ENCODE measurements at places on chromosomes 2 and 18.

DNA sequence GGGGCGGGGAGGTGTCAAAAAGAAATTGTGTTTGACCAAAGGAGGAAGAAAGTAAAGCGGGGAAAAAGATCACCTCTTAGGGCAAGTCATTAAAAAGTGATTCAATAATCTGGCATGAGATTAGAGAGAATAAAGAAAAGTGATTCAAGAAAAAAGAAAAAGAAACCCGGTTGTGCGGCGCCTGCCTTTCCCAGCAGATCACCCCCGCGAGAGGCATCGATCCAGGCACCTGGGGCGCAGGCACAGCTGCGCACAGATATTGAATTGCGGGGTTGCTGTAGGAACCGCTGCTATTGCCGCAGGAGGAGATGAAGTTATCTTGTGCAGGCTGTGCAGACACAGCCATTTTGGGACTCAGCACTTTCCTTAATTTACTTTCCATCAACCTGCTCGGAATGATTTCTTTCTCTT is 71.2 kb downstream of the PLB1 start:
- no peak for DNase-seq

GRCh38 chr18:11377766-11378540 is 228.6 kb upstream of the PIEZO2 start:
- no peak for DNase-seq

DNA sequence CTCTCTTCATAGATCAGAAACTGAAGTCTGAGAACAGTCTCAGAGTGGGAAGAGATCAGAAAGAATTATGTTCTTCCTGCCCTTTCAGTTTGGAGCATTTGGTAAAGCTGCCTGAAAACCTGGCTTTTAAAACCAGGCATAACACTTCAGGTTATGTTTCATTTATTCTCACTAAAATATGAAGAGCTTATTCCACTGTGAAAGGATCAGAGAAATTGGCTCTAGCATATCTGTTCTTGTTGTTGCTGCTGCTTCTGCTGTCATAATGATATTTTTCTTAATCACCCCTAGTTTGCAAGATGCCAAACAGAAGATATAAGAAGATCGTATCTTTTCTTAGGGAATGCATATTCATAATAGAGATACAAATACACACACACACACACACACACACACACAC is 476.9 kb downstream of the XIRP2 start:
- DNase-seq: no peak

DNA sequence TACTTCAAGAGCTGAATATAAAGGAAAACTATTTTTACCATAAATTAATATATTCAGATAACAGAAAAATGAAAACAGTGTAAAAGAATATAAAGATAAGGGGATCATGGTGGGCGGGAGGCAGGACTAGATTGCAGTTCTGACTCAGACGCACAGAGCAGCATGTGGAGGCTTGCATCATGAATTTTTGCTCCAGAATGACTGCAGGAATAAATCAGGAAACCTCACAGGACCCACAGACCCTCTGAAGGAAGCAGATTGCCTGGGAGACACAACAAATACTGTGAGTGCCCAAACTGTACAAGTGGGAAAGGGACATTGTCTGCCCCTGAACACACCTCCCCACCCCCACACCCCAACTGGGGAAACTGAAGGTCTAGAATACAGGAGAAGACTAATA is 19.2 kb upstream of the SIGLEC15 start:
- no peak for DNase-seq

DNA sequence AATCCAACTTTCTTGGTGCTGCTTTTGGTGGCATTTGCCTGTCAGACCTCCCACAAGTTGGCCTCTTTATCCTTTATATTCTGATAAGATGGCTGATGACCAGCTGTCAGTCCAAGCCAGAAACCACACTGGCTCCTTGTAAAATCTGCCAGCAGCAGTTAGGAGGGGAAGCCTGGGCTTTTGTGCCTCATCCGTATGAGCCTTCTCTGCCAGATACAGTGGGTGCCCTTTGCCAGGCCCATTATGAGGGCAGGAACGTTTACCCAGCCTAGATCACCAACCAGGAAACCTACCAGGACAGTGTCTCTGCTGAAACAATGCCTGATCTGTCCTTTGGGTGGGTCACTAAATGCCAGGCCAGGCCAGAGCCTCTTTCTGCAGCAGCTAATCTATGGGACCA is 202.9 kb upstream of the SP5 start:
- no peak for DNase-seq

GRCh38 chr2:128894896-128895295 is 576.2 kb upstream of the HS6ST1 start:
- DNase-seq: no peak

DNA sequence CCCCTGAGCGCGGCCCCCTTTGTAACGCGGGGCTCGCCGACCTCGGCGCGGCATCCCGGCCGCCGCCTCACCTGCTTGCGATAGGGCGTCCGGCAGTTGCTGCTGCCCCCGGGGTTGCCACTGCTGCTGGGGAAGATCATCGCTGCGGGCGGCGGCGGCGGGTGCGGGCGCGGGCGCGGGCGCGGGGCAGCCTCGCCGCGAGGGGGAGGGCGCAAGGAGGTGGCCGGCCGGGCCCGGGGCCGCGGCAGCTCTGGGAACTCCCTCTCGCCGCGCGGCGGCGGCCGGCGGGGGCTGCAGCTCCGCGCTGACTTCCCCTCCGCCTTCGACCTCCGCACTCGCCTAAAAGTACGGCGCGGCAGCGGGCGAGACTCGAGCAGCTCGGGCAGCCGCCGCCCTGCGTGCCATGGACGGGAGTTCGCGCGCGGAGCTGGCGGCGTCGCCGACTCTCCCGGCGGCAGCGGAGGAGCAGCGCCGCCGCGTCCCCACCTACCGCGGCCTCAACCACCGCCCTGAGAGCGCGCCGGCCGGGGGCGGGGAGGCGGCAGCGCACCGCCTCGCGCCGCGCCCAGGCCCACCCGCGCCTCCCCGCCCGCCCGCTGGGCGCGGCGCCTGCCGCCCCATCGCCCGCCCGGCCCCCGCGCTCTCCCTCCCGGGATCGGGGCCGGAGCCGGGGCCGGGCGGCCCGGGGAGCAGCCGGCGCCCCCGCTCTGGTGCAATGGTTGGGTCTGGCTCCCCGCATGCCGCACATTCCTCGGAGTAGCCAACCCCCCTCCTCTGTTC is 86.0 kb downstream of the RBMS1 start:
- no peak for DNase-seq

GRCh38 chr2:172655091-172655837 is 80.4 kb upstream of the RAPGEF4 start:
- DNase-seq: no peak

GRCh38 chr2:121047383-121047782 is 237.6 kb downstream of the TFCP2L1 start:
- DNase-seq: no peak

GRCh38 chr2:161245671-161246070 is 62.6 kb upstream of the PSMD14 start:
- DNase-seq: no peak

- no peak for DNase-seq
Observed at GRCh38 chr2:54652540-54652939, 70.9 kb upstream of the EML6 start.

DNA sequence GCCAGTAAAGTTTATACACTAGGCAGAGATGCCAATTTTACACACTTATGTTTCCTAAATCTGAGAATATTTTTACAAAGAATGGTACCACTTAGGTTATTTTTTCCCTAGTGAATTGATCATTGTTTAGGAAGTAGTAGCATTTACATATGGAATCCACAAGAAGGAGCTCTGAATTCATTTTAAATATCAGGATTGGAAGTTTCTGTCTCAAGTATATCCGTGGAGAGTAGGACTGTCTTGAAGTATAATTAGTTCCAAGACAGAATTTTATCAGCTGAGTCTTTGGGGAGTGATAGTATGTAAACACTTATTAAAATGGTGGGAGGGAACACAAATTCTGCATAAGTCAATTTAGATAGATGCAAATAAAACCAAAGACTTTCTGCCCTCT is 82.3 kb upstream of the FAM98A start:
- no peak for DNase-seq

DNA sequence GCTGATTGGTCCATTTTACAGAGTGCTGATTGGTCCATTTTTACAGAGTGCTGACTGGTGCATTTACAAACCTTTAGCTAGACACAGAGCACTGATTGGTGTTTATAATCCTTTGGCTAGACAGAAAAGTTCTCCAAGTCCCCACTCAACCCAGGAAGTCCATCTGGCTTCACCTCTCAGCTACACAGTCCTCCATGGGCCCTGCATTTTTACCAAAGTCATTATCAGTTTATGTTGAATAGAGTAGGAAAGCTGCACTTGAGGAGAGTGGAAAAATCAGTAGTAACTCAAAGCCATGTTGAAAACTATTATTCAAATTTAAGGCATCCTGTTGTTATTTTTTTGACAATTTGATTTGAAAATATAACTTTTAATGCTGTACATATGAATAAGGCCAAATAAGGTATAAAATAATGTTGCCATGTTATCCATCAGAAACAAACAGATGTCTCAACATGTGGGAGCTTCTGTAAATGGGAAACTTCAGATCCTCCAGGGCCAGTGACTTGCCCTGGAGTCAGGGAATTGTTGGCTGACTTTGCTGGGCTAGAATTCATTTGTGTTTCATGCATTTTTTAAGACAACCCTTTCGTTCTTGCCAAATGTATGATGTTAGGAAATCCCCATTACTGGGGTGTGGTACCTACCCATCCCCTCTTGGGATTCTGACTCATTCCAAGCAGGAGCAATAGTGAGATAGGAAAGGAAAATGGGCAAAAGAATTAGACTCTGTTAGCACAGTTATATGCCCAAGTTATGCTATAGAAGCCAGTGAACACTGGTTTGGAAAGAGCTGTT is 37.8 kb upstream of the CCDC195 start:
- DNase-seq: no peak

DNA sequence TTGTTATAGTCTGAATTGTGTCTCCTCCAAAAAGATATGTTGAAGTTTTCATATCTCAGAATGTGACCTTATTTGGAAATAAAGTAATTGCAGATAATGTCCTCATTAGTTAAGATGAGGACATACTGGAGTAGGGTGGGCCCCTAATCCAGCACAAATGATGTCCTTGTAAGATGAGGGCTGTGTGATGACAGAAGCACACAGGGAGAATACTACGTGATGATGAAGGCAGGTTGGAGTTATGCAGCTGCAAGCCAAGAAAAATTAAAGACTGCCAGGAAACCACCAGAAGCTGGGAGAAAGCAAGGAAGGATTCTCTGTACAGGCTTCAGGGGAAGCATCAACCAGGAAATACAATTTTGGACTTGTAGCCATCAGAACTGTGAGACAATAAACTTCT is 58.3 kb upstream of the PNPT1 start:
- DNase-seq: no peak

- DNase-seq: no peak
Observed at GRCh38 chr18:28019425-28020108, 157.4 kb downstream of the CDH2 start.

DNA sequence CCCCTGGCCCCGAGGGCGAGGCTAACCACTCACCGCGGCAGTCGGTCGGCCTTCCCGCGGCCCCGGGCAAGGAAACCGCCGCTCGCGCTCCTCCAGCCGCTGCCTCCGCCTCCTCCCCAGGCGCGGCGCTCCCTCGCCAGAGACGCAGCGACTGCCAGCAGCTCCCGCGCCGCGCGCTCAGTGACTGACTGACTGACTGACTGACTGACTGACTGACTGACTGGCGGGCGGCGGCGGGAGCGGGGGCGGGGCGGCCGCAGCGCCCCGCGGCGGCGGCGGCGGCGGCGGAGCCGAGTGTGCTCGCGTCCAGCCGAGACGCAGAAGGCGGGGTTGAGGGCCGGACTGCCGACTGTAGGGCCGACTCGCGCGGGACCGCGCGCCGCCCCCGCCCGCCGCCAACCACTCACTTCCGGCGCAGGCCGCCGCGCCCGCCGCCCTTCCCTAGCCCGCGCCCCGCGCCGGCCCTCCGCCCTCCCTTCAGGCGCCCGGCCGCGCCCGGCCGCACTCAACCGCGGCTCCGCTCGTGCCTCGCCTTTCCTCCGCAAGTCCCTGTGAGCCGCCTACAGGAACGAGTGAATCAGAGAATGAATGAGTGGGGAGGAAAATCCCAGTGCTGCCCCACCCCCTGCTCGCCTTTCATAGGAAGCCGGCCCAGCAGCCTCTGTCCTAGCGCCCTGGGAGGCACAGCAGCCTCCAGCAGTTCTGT is at the start of gene RAPH1:
Gene RAPH1 (minus strand): TSS at position 224 of the 706 bp plus-strand sequence. CDS start 39,948 bp downstream, outside the sequence.
- peak; percentile 30 for DNase-seq

DNA sequence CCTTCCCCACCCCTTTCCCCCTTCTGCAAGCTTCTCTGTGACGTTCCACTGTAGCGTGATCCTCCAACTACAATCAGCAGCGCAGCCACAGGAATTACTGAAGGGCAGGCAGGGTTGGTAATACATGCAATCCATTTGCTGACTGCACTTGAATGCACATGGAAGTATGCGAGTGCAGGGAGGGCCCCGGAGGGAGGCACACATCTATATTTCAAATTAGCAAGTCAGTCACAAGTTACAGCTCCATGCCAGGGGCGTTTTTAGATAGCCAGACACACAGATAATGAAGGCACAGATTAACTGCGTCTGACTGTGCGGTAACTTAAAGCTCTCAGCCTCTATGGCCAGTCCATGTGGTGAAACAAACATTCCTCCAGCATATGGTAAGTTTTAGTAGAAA is 209.2 kb upstream of the GATA6 start:
- DNase-seq: no peak

DNA sequence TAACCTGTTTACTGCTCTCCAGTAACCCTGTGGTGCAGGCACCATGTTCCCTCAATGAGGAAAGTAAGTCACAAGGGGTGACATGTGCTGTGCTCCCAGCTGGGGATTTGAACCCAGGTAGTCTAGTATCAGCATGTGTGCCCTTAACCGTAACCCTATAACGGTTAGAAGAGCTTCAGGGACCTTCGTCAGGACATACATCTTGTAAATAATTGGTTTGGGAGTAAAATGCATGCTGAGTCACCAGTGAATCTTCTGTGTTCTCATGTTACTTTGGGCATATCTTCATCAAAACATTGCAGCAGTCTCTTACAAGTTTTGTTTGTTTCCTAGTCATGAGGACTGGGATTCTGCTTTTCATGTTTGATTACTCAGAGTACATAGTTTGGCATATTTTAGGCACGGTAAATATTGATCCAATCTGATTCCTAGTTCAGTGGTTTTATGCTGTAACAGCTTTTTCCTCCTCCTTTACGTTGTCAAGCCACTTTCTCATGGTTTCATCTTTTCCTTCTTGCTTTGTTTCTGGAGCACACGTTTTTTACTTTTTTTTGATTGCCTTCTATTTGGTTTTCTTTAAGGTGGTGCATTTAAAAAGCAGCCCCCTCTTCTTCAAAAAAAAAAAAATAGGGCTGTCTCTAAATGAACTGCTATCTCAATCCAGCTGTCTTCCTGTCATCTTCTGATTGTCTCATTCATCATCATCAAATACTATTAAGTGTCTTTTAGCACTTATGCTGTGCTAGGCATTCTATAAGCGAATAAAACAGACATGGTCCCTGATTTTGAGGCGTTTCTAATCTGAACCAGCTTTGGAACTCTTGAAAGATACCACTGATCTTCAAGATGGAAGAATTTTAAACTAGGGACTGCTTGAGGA is 50.4 kb downstream of the CLIP4 start:
- DNase-seq: no peak

- no peak for DNase-seq
Observed at GRCh38 chr2:237972936-237973335, 6.1 kb downstream of the UBE2F start.

DNA sequence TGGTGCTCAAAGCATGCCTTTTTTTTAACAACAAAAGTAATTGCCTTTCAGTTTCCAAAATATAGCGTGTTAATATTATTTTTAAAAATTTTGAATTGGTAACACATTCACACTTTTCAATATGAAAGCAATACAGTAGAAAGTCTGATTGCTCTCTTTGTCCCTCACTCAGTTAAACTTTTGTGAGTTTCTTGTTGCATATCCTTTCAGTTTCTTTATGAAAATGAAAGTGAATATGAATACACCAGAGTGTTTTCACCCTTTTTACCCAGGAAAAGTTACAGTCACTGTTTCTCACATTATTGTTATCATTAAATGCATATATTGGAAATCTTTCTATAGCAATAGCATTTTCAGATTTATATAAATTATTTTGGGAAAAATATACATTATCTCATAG is 377.4 kb upstream of the CRIM1 start:
- DNase-seq: no peak

Measured in CMK (cell line).